ENCODE measurements at places on chromosomes 4 and X. TPM values are rescaled to one million over a fixed set of nuclear protein-coding genes. Genes with fewer than 3 reads are reported as not detected.

DNA sequence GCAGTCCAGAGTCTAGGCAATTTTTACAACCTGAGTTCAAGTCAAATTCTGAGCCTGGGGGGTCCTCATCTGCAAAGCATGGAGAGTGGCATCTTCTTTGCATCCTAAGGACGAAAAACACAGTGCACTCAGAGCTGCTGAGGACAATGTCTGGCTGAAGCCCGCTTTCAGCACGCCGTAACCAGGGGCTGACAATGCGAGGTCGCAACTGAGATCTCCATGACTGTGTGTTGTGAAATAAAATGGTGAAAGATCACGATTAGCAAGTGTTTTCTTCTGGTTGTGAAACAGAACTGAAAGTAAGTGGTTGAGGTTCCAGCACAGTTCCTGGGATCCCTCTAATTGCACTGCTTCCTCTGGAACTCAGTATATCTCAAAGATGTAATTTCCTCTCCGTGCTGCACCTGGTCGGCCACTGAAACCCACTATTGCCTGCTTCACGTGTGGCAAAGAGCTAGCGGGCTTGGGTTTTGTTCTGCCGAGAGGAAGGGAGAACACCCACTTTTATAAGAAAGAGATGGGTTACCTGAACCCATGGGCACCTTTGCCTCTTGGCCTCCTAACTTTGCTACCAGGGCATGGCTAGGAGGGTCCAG, 7.7 kb upstream of the F11 start:
- DNase-seq = no peak
- no peak overlapping the region for H3K27ac ChIP-seq
- H3K4me1 ChIP-seq = no peaks in the 10 kb centered on the region
- H3K4me3 ChIP-seq = no peak overlapping the region
- H3K27me3 ChIP-seq = no peaks in the 10 kb centered on the region
- H3K36me3 ChIP-seq = no peaks in the 10 kb centered on the region

GRCh38 chr4:130985371-130985770, 1889.4 kb downstream of the C4orf33 start:
- H3K4me3 ChIP-seq = no peak overlapping the region
- no peak overlapping the region for H3K27ac ChIP-seq
- DNase-seq = no peak
- H3K4me1 ChIP-seq = no peaks in the 10 kb centered on the region
- H3K27me3 ChIP-seq = no peaks in the 10 kb centered on the region
- no peaks in the 10 kb centered on the region for H3K36me3 ChIP-seq

DNA sequence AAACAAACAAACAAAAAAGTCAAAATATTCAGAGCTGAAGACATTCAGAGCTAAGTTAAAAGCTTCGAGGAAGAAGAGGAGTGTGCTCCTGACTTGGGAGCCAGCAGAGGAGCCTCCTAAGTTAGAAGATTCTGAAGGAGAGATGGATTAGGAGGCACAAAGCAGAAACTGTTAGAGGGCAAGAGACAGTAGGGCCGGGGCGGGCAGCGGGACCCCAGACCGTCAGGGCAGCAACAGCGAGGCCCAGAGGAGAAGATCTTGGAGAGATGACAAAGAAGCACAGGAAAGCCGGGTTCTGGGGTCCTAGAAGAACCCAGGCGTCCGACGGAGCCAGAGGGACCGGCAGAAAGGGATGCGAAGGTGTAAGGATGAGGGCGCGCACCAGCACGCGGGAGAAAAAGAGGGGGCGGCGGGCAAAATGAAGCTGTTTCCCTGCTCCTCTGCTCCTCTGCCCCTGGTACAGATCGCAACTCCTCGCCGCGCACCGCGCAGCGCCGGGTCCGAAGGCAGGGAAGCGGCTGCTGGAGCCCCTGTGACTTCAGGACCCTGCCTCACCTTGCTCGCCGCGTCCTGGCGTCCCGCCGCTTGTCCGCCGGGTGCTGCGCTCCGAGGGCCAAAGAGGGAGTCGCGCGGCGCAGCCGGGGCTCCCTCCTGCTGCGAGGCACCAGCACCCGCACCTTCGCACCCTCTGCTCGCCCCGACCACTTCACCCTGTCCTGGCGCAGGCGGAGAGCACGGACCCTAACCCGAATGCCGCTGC, 477 bp downstream of the KLHL13 start:
- H3K4me1 ChIP-seq = no peaks in the 10 kb centered on the region
- peak; percentile 3 for DNase-seq
- H3K4me3 ChIP-seq = peak overlapping the region; percentile 28
- peaks cover 2% of the 10 kb centered on the region for H3K27me3 ChIP-seq
- no peak overlapping the region for H3K27ac ChIP-seq
- no peaks in the 10 kb centered on the region for H3K36me3 ChIP-seq

Gene TLR2
- polyA plus RNA-seq = 3.3 TPM

DNA sequence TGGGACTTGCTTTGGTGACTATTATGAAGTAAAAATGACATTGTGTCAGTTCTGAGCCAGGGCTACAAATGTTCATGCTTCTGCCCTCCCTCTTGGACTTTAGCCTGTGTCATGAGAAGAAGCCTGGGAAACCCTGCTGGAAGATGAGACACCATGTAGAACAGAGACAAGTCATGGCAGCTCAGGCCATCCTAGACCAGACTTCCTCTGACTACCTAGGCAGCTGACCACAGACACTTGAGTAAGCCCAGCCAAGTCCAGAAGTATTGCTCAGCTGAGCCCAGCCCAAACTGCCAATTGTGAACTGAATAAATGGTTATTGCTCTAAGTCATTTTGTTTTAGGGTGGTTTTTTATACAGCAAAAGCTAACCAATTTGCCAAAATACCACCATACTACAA, 467.6 kb upstream of the CNKSR2 start:
- H3K4me1 ChIP-seq = no peaks in the 10 kb centered on the region
- no peak overlapping the region for H3K4me3 ChIP-seq
- no peak for DNase-seq
- H3K27me3 ChIP-seq = no peaks in the 10 kb centered on the region
- H3K36me3 ChIP-seq = no peaks in the 10 kb centered on the region

Gene NWD2
- not detected for polyA plus RNA-seq

DNA sequence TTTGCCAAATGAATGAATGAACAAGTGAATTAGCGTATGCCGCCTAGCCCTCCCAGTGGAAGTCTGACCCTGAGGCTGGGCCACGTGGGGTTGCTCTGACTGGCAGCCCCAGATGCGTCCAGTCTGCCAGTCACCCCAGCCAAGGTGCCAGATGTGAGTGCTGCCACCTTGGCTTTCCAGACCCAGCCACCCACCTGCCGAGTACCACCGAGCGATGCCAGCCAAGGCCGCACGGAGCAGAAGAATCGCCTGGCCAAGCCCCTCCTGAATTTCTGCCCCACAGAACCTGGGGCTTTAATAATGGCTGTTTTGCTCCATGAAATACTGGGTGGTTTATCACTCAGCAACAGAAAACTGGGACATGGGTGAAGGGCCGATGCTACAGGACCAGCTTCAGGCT, 59.3 kb downstream of the ADRA2C start:
- H3K36me3 ChIP-seq = no peaks in the 10 kb centered on the region
- H3K27me3 ChIP-seq = no peaks in the 10 kb centered on the region
- no peak for DNase-seq
- no peaks in the 10 kb centered on the region for H3K4me1 ChIP-seq

Gene CENPU
- polyA plus RNA-seq = 2.1 TPM

GRCh38 chr4:38582445-38582844, 81.6 kb upstream of the KLF3 start:
- no peaks in the 10 kb centered on the region for H3K36me3 ChIP-seq
- H3K27ac ChIP-seq = no peak overlapping the region
- DNase-seq = no peak

GRCh38 chr4:6900956-6901355, 8.7 kb upstream of the TBC1D14 start:
- H3K36me3 ChIP-seq = no peaks in the 10 kb centered on the region
- H3K4me1 ChIP-seq = no peaks in the 10 kb centered on the region
- H3K27me3 ChIP-seq = no peaks in the 10 kb centered on the region
- no peak for DNase-seq

DNA sequence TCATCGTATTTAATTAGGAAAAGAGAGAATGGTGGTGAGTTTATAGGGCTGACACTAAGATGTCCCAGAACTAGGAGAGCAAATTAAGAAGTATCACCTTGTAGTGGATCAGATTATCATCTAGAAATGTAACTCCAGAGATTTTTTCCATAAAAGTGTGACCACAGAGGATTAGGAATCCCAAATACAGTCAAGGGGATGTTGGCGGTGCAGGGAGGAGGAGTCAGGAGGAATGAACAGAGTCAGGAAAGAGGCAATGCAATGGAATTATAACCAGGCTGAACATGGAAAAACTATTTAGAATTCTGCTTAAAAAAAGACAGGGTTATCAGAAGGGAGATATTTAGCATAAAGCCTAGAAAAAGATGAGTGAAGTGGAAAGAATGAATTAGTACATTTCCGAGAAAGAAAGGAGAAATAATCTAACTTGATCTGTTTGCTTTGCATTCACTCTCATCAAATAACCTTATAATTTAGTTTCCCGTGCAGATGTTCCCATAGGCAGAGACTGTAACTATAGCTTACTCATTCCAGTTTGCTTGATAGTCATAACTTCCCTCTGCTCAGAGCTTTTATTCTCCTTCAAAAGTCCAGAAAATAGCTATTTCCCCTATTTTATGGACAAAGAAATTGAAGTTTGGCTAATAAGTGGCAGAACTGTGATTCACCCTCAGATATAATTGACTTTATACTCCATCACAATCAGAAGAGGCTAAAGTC, 56.4 kb downstream of the SCFD2 start:
- peaks cover 2% of the 10 kb centered on the region for H3K36me3 ChIP-seq
- no peak for DNase-seq
- H3K4me3 ChIP-seq = no peak overlapping the region

GRCh38 chrX:10972706-10973105, 138.4 kb upstream of the HCCS start:
- no peaks in the 10 kb centered on the region for H3K27me3 ChIP-seq
- no peak overlapping the region for H3K27ac ChIP-seq
- H3K4me1 ChIP-seq = no peaks in the 10 kb centered on the region
- no peaks in the 10 kb centered on the region for H3K36me3 ChIP-seq
- no peak overlapping the region for H3K4me3 ChIP-seq
- no peak for DNase-seq

DNA sequence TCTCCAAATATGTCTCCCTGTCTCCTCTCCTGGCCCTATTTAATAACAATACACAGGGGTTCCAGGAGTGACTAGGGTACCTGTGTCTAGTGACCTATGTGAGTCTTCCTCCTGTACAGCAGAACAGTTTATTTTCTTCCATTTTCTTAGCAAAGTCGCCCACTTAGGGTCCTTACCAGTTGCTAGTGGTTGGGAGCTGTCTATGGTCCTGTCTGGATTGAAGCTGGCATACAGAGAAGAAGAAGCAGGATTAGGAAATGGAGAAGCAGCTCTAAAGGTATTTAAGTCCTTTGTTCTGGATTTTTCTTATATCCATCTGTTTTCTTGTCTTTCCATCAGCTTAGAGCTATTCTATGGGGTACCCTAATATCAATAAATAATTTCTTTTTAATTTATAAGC, 587.1 kb upstream of the CPEB2 start:
- H3K4me1 ChIP-seq = no peaks in the 10 kb centered on the region
- H3K27ac ChIP-seq = no peak overlapping the region

DNA sequence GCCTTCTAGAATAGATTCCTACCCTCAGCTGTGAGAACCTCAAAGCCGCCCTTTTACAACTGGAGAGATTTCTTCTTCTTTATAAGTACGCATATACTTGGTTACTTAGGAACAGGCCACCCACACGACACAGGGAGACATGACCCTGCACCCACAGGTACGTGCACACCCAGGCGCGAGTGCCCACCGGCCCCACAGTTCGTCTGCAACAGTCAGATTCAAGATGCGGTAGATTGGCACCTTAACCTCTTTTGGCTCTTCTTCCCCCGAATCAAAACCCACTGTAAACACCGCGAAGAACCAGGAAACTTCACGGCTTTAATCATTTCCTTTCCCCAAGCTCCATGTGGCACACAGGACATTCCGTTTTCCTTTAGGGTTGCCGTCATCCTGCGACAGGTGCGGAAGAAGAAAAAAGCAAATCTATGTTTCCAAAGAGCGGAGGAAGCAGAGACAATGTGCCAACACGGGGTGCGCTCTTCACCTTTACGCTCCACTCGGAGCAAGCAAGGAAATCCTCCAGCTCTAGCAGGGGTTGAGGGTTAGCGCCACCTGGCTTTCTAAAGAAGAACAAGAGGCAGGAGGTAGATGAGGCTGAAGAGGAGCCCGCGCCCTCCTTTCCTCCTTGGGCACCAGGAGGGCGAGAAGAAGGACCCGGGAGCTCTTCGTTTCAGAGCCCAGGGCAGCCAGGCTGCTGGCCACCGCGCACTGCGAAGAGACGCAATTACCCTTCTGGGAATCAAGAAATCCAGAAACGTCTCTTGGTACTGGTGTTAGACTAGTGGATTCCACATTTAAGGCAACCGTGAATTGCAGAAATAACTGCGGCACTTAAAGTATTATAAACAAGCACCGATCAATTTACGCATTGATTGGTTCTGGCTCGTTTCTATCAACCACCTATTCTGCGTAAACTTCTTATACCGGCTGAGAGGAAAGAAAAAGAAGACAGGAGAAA, 35.7 kb downstream of the HAND2 start:
- peak; percentile 67 for DNase-seq
- H3K27me3 ChIP-seq = peaks cover 4% of the 10 kb centered on the region
- peak overlapping the region; percentile 28 for H3K4me3 ChIP-seq
- peaks cover 29% of the 10 kb centered on the region for H3K4me1 ChIP-seq
- H3K36me3 ChIP-seq = no peaks in the 10 kb centered on the region

GRCh38 chr4:145011636-145012035, 86.4 kb downstream of the ANAPC10 start:
- no peak overlapping the region for H3K27ac ChIP-seq
- H3K4me1 ChIP-seq = no peaks in the 10 kb centered on the region
- H3K36me3 ChIP-seq = no peaks in the 10 kb centered on the region
- H3K4me3 ChIP-seq = no peak overlapping the region

GRCh38 chr4:76147454-76148141, 599 bp downstream of the NUP54 start:
- no peaks in the 10 kb centered on the region for H3K27me3 ChIP-seq
- H3K36me3 ChIP-seq = peaks cover 1% of the 10 kb centered on the region
- H3K4me1 ChIP-seq = peaks cover 28% of the 10 kb centered on the region
- peak overlapping the region; percentile 77 for H3K27ac ChIP-seq
- peak overlapping the region; percentile 97 for H3K4me3 ChIP-seq

- no peaks in the 10 kb centered on the region for H3K27me3 ChIP-seq
- no peak overlapping the region for H3K27ac ChIP-seq
- no peak overlapping the region for H3K4me3 ChIP-seq
- no peaks in the 10 kb centered on the region for H3K36me3 ChIP-seq
- no peak for DNase-seq
These were observed 735.6 kb downstream of the GLUD2 start for GRCh38 chrX:121782976-121783375.

Gene SMIM31
- polyA plus RNA-seq = not detected

DNA sequence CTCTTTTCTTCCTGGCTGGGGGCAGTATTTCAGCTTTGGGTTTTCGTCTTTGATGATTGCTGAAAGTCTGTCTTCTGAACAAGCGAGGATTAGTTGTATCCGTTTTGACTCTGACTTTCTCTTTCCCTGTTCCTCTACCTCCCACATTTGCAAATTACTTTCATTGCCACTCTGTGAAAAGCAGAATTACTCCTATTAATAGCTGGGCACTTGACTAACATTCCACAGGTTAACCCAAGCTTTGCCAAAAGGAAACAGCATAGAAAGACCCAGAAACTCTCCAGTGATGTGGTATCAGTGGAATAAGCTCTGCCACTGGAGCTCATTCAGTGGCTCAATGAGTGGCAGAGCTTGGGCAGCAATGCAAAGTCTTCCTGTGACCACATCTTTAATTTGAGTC, 238.9 kb downstream of the PALLD start:
- no peaks in the 10 kb centered on the region for H3K4me1 ChIP-seq
- H3K4me3 ChIP-seq = no peak overlapping the region
- H3K27ac ChIP-seq = no peak overlapping the region
- peaks cover 5% of the 10 kb centered on the region for H3K27me3 ChIP-seq
- no peaks in the 10 kb centered on the region for H3K36me3 ChIP-seq
- DNase-seq = no peak

All from B cell (primary cell).